ENCODE measurements at places on chromosomes 6 and 20.

GRCh38 chr6:10163203-10163962 is 251.5 kb downstream of the TFAP2A start:
- DNase-seq = no peak

- DNase-seq = no peak
These were observed 451 bp downstream of the DNAJC5 start for GRCh38 chr20:63895202-63895951.

DNA sequence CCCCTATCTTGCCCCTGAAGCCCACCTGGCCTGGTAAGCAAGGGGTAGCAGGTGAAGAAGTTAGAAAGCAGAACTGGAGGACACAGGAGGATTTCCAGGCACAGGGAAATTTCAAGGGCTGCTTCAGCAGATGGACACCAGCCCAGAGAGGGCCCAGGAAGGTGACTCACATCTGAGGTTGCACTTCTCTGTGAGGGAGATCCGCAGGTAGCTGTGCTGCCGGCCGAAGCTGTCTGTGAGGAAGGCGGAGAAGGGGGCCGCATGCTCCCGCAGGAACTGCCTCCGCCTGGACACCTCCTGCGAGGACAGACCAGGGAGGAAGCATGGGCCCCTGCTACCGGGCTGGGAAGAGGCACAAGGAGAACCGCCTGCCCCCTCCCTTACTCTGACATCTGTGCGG is 7.1 kb downstream of the MOCS1 start:
- DNase-seq = no peak

- peak; percentile 62 for DNase-seq
These were observed 32.6 kb upstream of the FAM83D start for GRCh38 chr20:38893565-38894090.

- DNase-seq = no peak
These were observed 5.2 kb downstream of the STX11 start for GRCh38 chr6:144155529-144155928.

- DNase-seq = no peak
These were observed 55.6 kb upstream of the NEDD9 start for GRCh38 chr6:11288065-11288464.

- no peak for DNase-seq
These were observed 41.8 kb downstream of the SF3B5 start for GRCh38 chr6:144053601-144054000.

Measured in stimulated activated CD4-positive, alpha-beta T cell treated with anti-CD3 and anti-CD28 coated beads, Interleukin-15, amount 100 ng/mL, for 48 hours (primary cell).